Heart left ventricle (tissue), 16 donors: ENCODE measurements at places on chromosomes 3 and 15. TPM values are rescaled to one million over a fixed set of nuclear protein-coding genes. Genes with fewer than 3 reads are reported as not detected.
A peak's percentile ranks its signal among the peaks of the same experiment; 100 is the strongest.

NR2F2 gene
- total RNA-seq = 19.0 TPM

HCLS1 gene
- total RNA-seq = 10.0 TPM

SOX2 gene
- 1.1 TPM for total RNA-seq

GRCh38 chr15:88400591-88401250 lies 66.5 kb downstream of the MRPL46 start:
- H3K27ac ChIP-seq = peak overlapping the region; percentile 63
- H3K27me3 ChIP-seq = no peaks in the 10 kb centered on the region
- no peak for DNase-seq
- H3K4me1 ChIP-seq = peaks cover 7% of the 10 kb centered on the region
- H3K4me3 ChIP-seq = no peak overlapping the region

- no peak overlapping the region for H3K4me3 ChIP-seq
- no peaks in the 10 kb centered on the region for H3K36me3 ChIP-seq
- H3K27me3 ChIP-seq = no peaks in the 10 kb centered on the region
- no peak overlapping the region for H3K27ac ChIP-seq
Observed at GRCh38 chr15:56047354-56047753, 53.9 kb upstream of the NEDD4 start.

PRKAR2A gene
- total RNA-seq = 42.7 TPM

ZNF662 gene
- 3.0 TPM for total RNA-seq

GRCh38 chr3:81888914-81889557 lies 127.6 kb upstream of the GBE1 start:
- no peak overlapping the region for H3K4me3 ChIP-seq
- no peaks in the 10 kb centered on the region for H3K27me3 ChIP-seq
- H3K4me1 ChIP-seq = no peaks in the 10 kb centered on the region
- H3K27ac ChIP-seq = no peak overlapping the region
- no peaks in the 10 kb centered on the region for H3K36me3 ChIP-seq
- DNase-seq = no peak

GOLGA6B gene
- not detected for total RNA-seq

GRCh38 chr3:40923651-40924050 lies 275.7 kb upstream of the CTNNB1 start:
- no peak overlapping the region for H3K4me3 ChIP-seq
- H3K36me3 ChIP-seq = no peaks in the 10 kb centered on the region
- H3K4me1 ChIP-seq = no peaks in the 10 kb centered on the region
- no peaks in the 10 kb centered on the region for H3K27me3 ChIP-seq
- no peak overlapping the region for H3K27ac ChIP-seq
- no peak for DNase-seq

TRIM42 gene
- not detected for total RNA-seq

GANC gene
- 30.2 TPM for total RNA-seq

CASR gene
- not detected for total RNA-seq

- no peak overlapping the region for H3K4me3 ChIP-seq
- DNase-seq = peak; percentile 39
- H3K36me3 ChIP-seq = peaks cover 37% of the 10 kb centered on the region
Observed at GRCh38 chr3:152430223-152431002, 161.7 kb downstream of the MBNL1 start.

NCBP2 gene
- 35.0 TPM for total RNA-seq

GRCh38 chr15:27702581-27702980 lies 396.5 kb downstream of the OCA2 start:
- H3K4me1 ChIP-seq = no peaks in the 10 kb centered on the region
- no peak overlapping the region for H3K4me3 ChIP-seq
- no peak overlapping the region for H3K27ac ChIP-seq
- no peaks in the 10 kb centered on the region for H3K27me3 ChIP-seq
- no peaks in the 10 kb centered on the region for H3K36me3 ChIP-seq

GRCh38 chr3:148748283-148748682 lies 50.6 kb downstream of the AGTR1 start:
- no peak overlapping the region for H3K27ac ChIP-seq
- no peaks in the 10 kb centered on the region for H3K4me1 ChIP-seq
- no peaks in the 10 kb centered on the region for H3K27me3 ChIP-seq
- H3K36me3 ChIP-seq = no peaks in the 10 kb centered on the region
- no peak for DNase-seq

DNA sequence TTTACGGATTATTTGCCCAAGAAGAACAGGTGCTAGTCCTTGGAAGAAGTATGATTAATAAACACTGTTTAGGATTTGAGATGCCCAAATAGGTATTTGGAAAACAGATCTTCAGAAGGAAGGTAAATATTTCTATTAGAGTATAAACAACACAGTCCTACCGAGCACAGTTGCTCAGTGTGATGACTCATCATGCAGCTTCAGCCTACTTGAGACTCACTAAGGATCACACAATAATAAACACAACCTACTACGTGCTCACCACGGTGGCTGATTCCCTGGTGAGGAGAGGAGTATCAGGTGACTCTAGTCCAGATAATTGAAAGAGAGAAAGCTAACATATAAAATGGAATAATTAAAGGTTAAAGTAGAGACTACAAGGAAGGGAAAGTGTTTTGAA lies 72.0 kb downstream of the PDZRN3 start:
- H3K36me3 ChIP-seq = no peaks in the 10 kb centered on the region
- no peak overlapping the region for H3K4me3 ChIP-seq
- no peaks in the 10 kb centered on the region for H3K27me3 ChIP-seq
- no peak overlapping the region for H3K27ac ChIP-seq
- no peak for DNase-seq

- H3K27me3 ChIP-seq = no peaks in the 10 kb centered on the region
- H3K36me3 ChIP-seq = no peaks in the 10 kb centered on the region
- no peaks in the 10 kb centered on the region for H3K4me1 ChIP-seq
- H3K27ac ChIP-seq = no peak overlapping the region
- no peak overlapping the region for H3K4me3 ChIP-seq
Observed at GRCh38 chr15:70048198-70048565, 49.5 kb downstream of the TLE3 start.

MNS1 gene
- 1.5 TPM for total RNA-seq

C2CD4B gene
- total RNA-seq = 3.5 TPM

PYGO1 gene
- 3.9 TPM for total RNA-seq

GRCh38 chr3:174332391-174332790 lies 526.7 kb upstream of the NAALADL2 start:
- DNase-seq = no peak
- no peaks in the 10 kb centered on the region for H3K36me3 ChIP-seq
- H3K27ac ChIP-seq = no peak overlapping the region
- H3K27me3 ChIP-seq = no peaks in the 10 kb centered on the region

GRCh38 chr15:101016581-101016980 lies 97.4 kb downstream of the LRRK1 start:
- no peak overlapping the region for H3K4me3 ChIP-seq
- H3K27me3 ChIP-seq = no peaks in the 10 kb centered on the region
- peaks cover 30% of the 10 kb centered on the region for H3K36me3 ChIP-seq
- no peak for DNase-seq

ESYT3 gene
- total RNA-seq = 2.0 TPM
